ENCODE measurements at places on chromosomes 16 and 17.

GRCh38 chr17:10264051-10264450 is 65.6 kb upstream of the GAS7 start:
- no peak for DNase-seq

DNA sequence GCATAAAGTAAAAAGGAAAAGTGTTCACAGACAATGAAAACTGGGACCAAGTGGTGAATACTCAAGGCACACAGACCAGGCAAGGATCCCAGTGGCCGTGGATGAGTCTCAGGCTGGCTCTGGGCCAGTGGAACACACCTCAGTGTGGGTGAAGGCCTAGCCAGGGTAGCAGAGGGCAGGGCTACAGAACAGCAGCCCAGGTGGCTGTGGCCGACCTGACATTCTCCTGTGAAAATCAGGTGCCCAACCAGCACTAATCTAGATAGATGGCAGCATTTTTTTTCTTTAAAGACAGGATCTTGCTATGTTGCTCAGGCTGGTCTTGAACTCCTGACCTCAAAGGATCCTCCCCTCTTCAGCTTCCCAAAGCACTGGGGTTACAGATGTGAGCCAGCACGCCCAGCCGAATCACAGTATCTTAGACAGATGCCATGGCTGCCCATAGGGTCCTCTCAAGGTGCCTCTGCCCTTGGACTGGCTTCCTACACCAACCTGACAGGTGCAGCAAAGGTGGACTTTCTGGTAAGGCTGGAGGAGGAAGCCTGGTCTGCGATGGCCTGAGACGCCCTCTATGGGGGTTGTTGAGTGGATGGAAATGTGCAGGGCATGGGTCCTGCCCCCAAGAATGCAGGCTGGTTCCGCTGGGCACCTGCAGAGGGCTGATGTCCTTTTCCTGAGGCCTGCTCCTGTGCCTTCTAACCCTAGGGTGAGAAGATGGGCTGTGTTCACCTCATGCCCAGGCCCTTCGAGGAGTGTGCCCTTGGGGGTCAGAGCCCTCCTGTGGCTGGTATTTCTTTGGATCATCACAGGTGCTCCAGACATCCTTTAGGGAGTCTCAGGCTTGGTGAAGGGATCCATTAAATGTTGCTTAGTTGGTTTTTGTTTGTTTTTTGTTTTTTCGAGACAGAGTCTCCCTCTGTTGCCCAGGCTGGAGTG is 3.8 kb upstream of the P4HB start:
- no peak for DNase-seq

DNA sequence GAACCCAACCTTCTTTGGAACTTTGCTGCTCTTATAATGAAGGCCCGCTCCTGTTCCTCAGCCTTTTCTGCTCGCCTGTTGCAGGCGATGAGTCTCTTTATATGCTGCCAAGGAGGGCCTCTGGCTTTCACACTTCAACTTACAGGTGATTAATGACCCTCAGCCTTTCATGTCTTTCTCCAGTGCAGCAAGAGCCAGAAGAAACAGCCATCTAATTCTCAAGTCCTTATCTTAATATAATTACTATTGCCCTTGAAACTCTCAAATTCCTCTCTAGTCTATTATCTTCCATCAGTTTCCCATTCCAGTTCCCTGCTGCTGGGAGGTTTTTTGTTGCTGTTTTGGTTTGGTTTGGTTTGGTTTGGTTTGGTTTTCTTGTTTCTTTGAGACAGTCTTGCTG is 121.8 kb upstream of the MED13 start:
- DNase-seq = no peak

- no peak for DNase-seq
Observed at GRCh38 chr17:8475227-8475626, 39.5 kb downstream of the NDEL1 start.

- DNase-seq = peak; percentile 54
Observed at GRCh38 chr16:78292844-78293380, 193.5 kb downstream of the WWOX start.
